ENCODE measurements at places on chromosomes 7 and 10.
A peak's percentile ranks its signal among the peaks of the same experiment; 100 is the strongest.

GRCh38 chr10:30172673-30173072 lies 113.3 kb upstream of the JCAD start:
- DNase-seq: no peak

DNA sequence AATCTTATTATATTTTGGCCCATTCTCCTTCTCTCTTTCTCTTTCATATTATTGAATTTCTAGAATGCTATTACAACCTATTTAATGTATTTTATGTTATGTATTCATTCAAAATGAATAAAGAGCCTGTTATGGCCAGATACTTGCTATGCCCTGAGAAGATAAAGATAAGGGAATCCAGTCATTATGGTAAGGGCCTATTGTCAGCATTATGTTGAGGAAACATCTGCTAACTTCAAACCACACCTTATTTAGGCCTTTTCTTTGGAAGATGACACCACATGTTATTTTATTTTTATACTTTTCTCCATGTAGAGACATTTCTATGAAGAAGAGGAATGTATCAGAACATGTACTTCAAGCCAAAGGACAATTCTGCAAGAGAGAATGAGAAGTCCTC lies 60.5 kb upstream of the MPP7 start:
- no peak for DNase-seq

DNA sequence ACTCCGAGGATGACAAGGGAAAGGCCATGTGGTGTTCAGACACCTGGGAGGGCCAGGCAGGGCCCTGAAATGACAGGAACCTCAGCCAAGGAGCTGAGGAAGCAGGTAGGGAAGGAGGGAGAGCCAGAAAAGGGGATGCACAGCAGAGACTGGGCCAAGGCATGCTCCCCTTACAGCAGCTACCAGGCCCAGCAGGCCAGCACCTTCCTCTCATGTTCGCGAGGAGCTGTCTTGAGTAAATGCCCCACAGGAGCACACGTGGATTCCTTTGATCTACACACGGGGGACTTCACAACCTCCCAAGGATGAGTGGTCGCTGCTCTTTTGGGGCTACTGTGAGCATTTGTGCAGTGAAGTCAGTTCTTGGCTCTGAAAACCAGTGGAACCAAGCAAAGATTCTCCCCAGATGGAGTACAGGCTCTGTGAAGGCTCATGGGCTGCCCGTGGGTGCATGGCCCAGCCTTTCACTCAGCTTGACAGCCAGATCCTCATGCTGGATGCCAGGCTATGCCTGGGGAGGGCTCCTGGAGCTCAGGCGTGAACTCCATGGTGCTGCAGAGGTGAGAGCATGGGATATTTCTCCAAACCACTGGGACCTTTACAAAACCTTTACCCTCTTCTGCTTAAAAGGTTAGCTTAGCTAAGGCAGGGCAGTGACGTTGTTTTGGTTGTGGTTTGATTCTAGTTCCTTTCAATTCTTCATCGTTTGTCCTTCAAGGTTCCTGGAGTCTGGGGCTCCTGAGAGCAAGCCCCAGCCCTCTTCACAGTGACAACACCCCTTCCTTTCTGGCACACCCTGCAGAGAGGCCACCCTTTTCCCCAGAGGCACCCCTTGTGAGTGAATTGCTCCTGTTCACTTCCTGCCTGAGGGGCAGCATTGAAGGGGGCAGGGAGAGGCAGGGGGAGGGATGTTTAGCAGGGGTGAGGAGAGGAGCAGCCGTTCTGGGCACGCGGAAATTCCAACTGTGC lies 74.2 kb upstream of the ZPBP start:
- DNase-seq: no peak

DNA sequence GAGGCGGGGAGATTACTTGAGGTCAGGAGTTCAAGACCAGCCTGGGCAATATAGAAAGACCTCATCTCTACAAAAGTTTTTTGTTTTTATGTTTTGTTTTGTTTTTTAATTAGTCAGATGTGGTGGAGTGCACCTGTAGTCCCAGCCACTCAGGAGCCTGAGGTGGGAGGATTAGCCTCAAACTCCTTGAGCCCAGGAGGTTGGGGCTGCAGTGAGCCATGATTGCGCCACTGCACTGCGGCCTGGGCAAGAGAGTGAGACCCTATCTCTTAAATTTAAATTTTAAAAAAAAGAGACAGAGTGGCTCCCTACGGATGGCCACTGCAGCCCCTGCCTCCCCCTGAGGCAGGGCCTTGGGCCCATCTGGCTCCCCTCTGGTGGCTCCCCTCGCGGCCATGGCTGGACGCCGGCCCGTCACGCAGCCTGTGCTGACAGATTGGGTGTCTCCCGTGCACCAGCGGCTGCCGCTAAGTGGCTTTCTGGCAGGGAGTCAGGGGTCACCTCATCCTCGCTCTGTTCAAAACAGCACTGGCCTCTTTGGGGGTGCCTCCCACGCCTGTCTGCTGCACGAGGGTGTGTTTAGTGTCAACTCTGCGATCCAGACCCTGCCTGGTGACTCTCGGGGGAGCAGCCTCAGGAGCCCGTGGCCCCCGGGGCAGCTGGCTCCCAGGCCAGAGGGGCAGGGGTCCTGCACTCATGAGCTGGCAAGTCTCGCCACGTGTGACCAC lies 44.4 kb upstream of the ELN start:
- DNase-seq: no peak

DNA sequence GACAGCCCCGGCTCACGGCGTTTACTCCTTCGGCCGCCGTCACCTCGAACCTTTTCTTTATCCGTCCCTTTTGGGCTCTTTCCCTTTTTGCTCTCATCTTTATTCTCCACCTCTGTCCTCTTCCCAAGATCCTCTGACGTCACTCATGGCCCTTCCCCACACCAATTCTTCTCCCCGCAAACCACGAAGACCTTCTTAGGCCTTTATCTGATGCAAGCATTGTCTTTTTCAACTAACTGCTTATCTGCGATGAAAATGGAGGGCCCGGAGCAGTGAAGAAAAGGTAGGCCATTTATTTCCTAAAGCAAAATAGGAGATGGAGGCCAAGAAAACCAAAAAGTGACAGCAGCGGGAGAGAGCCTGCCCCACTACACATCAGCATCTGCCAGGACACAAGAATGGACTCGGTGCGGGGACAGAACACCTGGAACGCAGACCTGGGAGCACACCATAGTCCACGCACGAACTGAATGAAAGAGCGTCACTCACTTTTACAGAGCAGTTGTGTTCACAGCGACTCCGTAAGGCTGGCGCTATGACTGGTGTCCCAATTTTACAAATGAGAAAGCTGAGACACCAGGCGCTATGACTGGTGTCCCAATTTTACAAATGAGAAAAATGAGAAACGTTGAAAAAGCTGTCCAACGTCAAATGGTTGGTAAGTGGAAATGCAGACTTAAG lies 45.3 kb downstream of the ZNF777 start:
- no peak for DNase-seq

DNA sequence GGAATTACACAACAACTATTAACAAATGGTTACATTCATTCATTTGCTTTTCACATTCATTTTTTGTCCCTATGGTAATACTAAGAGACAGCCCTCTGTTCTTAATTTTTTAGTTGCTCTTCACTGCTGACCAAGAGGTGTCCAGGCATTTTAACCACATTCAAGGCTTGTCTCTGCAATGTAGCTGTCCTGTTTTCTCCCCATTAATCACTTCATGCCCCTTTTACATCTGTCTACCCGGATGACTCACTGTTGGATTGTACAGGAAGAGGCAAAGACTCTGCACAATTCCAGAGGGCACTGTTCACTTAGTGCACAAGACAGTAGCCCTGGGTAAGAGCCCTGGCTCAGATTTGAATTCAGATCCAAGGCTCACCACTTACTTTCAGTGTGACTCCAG lies 168.5 kb downstream of the NOC3L start:
- DNase-seq: no peak

GRCh38 chr7:44259547-44260457 lies 59.0 kb downstream of the YKT6 start:
- no peak for DNase-seq

GRCh38 chr7:28573059-28573553 lies 160.8 kb downstream of the CREB5 start:
- no peak for DNase-seq

- peak; percentile 7 for DNase-seq
Measured at GRCh38 chr10:86899670-86900276, 57.6 kb downstream of the MMRN2 start.

DNA sequence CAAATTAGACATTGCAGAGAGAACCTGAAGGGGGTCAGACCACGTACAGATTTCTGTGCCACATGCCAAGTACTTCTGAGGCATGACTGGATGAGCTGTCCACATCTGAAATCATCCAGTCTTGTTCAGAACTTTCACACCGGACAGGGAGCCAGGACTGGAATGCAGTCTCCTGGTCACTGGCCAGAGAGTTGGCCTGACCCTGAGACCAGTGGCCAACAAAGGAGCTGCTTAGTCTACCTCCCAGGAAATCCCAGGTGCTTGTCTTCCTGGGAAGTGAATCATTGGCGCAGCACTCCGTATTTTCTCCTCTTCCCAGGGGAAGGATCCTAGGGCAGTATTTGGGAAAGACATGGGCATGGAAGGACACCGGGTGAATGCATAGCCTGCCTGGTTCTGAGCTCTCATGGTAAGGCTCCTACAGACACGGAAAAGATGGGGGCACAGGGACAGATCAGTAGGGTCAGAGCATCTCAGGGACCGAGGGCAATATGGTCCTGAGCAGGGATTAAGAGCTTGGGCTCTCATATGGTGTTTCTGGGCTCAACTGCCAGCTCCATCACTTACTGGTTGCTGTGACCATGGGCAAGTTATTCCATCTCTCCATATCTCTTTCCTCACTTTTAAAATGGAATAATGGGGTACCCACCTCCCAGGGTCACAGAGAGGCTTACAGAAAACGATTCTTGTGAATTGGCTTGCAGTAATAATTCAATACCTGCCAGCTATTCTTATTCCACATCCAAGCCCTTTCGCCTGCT lies 1.3 kb upstream of the SCD start:
- no peak for DNase-seq

GRCh38 chr10:124151466-124152095 lies 58.2 kb upstream of the CHST15 start:
- DNase-seq: no peak

GRCh38 chr7:70018700-70019099 lies 420.4 kb downstream of the AUTS2 start:
- no peak for DNase-seq

DNA sequence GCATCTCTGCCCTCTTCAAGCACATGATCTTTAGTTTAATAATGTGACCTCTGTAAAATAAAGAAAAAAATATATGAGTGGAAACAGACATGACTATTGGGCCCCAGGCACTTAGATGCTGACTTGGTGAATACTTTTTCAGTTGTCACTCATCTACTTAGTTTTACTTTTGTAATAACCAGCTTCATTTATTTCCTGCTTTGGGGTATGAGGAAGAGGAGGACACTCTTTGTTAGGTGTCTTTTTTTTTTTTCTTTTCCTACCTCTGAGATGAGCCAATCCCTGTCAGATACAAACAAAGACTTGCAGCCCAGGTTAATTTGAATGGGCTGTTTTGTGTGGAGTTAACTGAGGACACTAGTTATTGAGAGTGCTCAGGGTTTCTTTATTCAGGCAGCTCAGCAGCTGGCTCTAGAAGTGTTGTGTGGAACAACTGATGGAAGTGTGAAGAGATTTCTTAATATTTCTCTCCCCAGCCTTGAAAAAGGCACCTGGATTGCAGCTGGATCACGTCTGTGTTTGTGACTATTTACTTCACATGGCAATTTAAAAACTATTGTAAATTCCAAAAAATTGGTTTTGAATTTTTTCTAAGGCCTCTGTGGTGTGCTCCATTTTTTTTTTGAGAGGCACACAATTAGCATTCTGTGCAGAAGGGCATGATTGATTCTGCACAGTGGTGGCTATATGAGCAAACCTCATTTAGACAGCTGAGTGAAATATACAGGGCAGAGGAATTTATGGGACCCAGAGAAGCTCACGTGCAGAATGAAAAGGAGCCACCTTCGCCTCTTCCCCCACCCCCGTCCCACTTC lies 333.8 kb downstream of the LRMDA start:
- no peak for DNase-seq

DNA sequence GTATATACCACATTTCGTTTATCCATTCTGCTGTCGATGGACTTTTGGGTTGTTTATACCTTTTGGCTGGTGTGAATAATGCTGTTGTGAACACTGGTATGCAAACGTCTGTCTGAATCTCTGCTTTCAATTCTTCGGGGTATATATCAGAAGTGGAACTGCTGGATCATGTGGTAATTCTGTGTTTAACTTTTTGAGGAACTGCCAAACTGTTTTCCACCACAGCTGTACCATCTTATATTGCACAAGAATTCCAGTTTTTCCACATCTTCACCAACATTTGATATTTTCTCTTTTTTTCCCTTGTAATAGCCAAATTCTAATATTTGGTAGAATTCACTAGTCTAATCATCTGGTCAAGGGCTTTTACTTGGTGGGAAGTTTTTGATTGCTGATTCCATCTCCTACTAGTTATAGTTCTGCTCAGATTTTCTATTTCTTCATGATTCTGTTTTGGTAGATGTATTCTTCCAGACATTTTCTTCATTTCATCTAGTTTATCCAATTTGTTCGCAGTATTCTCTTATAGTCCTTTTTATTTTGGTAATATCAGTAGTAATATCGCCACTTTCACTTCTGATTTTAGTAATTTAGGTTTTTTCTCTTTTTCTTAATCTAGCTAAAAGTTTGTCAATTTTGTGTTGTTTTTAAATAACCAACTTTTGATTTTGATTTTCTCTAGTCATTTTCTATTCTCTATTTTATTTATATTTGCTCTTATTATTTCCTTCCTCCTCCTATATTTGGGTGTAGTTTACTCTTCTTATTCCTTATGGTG lies 271.2 kb downstream of the ZEB1 start:
- no peak for DNase-seq

GRCh38 chr7:128274884-128275603 lies 34.0 kb downstream of the LEP start:
- DNase-seq: no peak

- no peak for DNase-seq
Measured at GRCh38 chr7:28564755-28565374, 152.5 kb downstream of the CREB5 start.

- DNase-seq: no peak
Measured at GRCh38 chr7:41188163-41189130, 514.4 kb downstream of the INHBA start.
